ENCODE measurements at places on chromosomes 7 and 10. TPM values are rescaled to one million over a fixed set of nuclear protein-coding genes. Genes with fewer than 3 reads are reported as not detected.

GALNT17 gene
- not detected for total RNA-seq

HOGA1 gene
- 121 TPM for total RNA-seq

TRIM50 gene
- 0.05 TPM for total RNA-seq

TMEM176B gene
- 0.75 TPM for total RNA-seq

GOLGA7B gene
- 0.05 TPM for total RNA-seq

MYH16 gene
- total RNA-seq: 0.05 TPM

AKR1C3 gene
- 71.9 TPM for total RNA-seq
